CD8-positive, alpha-beta memory T cell (primary cell): ENCODE measurements at places on chromosomes 1 and 21. TPM values are rescaled to one million over a fixed set of nuclear protein-coding genes. Genes with fewer than 3 reads are reported as not detected.

ARTN gene
- 0.49 TPM for total RNA-seq

GBP1 gene
- 52.1 TPM for total RNA-seq

DNA sequence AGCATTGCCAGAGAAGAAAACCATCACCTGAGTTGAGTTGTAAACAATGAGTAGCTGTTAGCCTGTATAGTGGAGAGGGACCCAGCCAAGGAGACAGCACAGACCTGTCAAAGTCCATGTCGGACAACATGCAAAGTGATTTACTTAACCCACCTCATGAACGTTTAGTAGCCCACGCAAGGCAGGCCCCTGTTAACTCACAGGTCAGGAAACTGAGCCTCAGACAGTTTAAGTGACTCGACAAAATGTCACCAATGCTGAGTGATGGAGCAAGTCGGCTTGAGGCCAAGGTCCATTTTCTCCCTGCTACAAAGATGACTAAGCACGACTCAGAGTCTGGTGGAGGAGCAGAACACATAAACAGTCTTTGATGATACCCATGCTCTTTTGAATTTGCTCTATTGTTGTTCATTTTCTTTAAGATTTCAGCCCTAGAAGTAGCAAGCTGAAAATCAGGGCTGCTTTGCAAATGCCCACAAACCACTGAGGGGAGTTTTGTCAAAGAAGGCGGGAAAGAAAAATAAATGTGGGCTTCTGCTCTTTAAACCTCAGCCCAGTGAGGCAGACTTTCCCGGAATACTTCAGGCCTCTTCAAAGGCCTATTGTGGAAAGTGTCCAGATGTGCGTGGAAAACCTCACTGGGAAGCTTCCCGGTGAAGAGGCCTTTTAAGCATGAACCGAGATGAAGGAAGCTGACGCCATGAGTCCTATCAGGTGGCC is 83.8 kb upstream of the HOOK1 start:
- no peak for DNase-seq
- H3K27me3 ChIP-seq: no peaks in the 10 kb centered on the region
- peaks cover 8% of the 10 kb centered on the region for H3K4me1 ChIP-seq

DNA sequence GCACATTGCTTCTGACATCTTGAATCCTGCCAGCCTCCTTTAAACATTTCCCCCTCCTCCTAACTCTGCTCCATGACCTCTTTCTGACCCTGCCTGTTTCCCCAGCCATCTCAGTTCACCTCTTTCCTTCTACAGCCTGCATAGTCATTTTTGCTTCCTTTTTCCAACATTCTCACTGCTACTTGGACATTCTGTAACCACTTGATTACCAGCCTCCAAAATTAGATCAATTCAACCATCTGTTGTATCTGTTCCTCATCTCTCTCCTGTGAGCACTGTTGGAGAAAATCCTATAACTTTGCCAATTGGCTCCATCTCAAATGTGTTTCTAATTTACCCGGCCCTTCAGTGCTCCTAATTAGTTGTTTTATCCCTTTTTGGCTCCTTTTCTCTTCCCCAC is 27.5 kb upstream of the GPR88 start:
- peaks cover 28% of the 10 kb centered on the region for H3K36me3 ChIP-seq
- no peaks in the 10 kb centered on the region for H3K4me1 ChIP-seq
- H3K27me3 ChIP-seq: no peaks in the 10 kb centered on the region
- H3K4me3 ChIP-seq: no peak overlapping the region
- no peak overlapping the region for H3K27ac ChIP-seq

DNA sequence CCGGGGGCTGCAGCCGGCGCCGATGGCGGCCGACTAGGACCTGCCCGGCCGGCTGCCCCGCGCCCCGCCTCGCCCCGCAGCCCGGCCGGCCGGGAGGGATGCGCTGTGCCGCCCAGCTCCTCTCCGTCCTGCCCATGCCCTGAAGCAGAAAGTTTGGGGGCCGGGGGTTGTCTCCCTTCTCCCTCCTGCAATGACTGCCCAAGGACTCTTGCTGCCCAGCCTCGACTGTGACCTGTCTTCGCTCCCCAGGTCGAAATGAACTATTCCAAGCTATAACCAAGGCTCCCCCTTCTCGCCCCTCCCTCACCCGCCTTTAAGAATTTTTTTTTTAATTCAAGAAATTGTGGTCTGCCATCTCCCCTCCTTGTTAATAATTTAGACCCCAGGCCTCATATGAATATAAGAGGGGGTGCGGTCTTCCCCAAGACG is 361 bp downstream of the TMCC2 start:
- peaks cover 17% of the 10 kb centered on the region for H3K4me1 ChIP-seq
- H3K4me3 ChIP-seq: peak overlapping the region; percentile 48
- no peaks in the 10 kb centered on the region for H3K27me3 ChIP-seq
- H3K27ac ChIP-seq: no peak overlapping the region
- H3K36me3 ChIP-seq: no peaks in the 10 kb centered on the region
